Stimulated activated memory B cell treated with anti-CD40 and anti-IgM and Interleukin-4, amounts not matched to agents 10 μg/mL and 1 μg/mL and 100 μg/mL, for 72 hours (primary cell): ENCODE measurements at places on chromosomes 1 and 21.

DNA sequence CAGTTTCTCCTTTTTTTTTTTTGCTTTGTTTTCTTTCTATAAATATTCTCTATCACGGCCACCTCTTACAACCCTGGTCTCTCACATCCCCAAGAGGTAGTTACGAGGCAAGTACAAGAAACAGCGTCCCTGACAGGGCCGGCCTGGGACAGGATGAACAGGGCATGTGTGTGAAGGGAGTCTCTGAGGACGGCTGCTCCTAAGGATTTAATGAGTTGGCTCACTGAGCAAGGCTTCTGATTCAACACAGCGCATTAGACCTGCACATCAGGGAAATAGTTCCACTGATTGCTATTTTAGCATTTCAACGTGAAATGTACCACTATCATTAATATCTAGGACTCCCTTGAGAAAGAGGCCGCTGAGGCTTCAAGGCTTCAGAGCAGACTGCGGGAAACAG is 54.0 kb downstream of the NTPCR start:
- ATAC-seq, result no peak

GRCh38 chr1:205665201-205666045 is 14.9 kb downstream of the SLC45A3 start:
- no peak for ATAC-seq

DNA sequence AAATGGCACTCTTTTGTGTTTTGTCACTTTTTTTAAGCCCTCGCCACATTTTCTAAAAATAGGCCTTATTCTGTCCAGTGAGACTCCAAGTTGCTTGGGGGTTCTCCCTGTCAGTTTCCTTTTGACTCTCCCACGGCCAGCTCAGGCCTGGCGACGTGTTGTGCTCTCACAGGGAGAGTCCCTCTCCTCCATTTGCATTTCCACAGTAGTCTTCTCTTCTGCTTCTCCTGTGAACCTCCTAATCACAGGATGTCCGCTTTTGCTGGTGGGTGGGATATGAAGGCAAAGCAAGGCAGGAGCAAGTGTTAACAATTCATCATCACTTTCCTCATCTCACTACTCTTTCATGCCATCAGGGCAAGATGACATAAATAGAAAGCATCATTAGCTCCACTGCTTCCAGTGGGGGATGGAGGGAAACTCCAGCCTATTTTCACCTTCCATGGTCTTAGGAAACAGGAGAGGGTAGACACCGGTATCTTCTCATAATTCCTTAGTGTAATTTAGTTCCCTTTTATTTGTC is 99.8 kb downstream of the INTS7 start:
- ATAC-seq, result peak; percentile 92

DNA sequence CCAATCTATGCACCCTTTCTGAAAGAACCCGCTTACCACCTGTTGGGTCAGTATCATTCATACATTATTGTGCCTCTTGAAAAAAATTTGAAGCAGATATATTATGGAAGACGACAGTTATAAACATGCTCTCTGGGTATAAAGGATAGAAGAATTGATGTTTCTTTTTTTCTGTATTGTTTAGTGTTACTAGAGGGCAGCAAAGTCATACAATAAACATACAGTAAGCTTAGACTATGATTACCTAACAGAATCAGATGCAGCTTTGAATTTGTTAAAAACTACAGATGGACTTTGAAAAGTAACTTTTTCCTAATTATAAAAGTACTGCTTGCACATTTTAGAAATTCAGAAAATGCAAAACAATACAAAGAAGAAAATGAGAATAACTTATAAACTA is 11.1 kb upstream of the PAXBP1 start:
- no peak for ATAC-seq

GRCh38 chr1:24065304-24065703 is 46.6 kb downstream of the MYOM3 start:
- no peak for ATAC-seq

GRCh38 chr21:42164064-42164789 is 54.7 kb upstream of the ABCG1 start:
- ATAC-seq, result peak; percentile 83

- no peak for ATAC-seq
Measured at GRCh38 chr1:33445108-33445507, 14.2 kb upstream of the PHC2 start.

DNA sequence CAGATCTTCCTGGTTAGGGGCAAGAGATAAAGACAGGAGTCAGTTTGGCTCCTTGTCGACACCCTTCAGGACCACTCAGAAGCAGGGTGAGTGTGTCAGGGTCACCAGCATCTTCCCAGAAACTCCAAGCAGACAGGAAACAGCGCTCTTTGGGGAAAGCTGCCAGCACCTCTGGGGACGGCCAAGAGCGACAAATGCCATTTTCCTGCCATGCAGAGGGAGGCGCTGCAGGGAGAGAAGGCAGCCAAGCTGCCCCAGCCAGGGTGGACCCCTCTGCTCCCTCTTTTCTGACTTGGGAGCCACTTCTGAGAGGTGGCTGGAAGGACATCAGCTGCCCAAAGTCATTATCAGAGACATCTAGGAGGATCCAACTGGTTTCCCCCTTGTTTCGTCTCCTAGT is 29.0 kb downstream of the SIM2 start:
- no peak for ATAC-seq

DNA sequence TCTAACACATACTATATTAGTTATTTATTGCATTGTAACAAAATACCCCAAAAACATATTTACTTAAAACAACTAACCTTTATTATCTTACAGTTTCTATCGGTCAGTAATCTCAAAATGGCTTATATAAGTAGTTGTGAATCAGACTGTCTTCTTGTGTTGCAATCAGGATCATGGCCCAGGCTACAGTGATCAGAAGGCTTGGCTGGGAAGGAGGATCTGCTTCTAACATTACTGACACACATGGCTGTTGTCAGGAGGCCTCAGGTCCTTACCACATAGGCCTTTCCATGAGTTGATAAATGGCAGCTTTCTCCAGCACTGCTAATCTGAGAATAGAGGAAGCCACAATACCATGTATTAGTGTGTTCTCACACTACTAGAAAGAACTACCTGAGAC is 33.7 kb downstream of the CFH start:
- no peak for ATAC-seq

DNA sequence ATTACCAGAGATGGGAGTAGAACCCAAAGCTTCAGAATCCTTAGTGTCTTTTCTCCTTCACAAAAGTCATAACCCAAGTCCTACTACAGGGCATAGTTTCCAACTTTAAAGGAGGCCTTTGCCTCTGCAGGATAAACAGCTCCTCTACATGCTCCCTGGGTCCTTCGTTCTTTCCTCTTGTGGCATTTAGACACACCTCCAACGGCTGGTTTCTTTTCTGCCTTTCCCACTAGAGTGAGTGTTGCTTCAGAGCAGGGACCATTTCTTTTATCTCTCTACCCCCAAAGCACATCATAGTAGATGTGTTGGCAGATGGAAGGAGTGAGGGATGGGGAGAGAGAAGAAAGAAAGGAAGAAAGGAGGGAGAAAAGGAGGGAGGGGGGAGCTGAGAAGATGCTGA is 144.7 kb upstream of the SPATA6 start:
- no peak for ATAC-seq

GRCh38 chr1:205246351-205247119 is 18.8 kb downstream of the TMCC2 start:
- ATAC-seq, result no peak

GRCh38 chr21:46151261-46151988 is 4.0 kb downstream of the FTCD start:
- ATAC-seq, result no peak

GRCh38 chr1:205271277-205271676 is 43.5 kb downstream of the TMCC2 start:
- ATAC-seq, result no peak

GRCh38 chr1:218384581-218384993 is 39.5 kb downstream of the TGFB2 start:
- no peak for ATAC-seq

- no peak for ATAC-seq
Measured at GRCh38 chr1:160418483-160418882, 18.1 kb downstream of the VANGL2 start.

GRCh38 chr1:205678286-205679111 is 1.8 kb downstream of the SLC45A3 start:
- no peak for ATAC-seq

DNA sequence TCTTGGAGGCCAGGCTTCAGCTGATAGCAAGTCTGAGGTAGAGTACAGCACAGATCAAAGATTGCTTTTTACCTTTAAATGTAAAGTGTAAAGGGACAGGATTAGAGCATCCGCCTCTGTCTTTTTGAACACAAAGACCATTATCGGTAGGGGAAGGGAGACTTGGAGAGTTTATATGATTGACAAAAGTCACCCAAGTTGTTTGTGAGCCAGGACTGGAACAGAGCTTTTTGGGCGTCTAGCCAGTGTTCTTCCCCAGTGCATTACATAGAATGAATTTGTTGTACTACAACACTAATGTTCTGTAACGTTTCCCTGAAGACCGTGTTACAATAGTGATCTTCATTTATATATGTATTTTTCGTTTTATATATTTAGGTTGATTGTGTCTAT is 9.3 kb upstream of the PIGC start:
- ATAC-seq, result no peak

GRCh38 chr1:201666645-201667044 is 127.7 kb downstream of the NAV1 start:
- no peak for ATAC-seq

DNA sequence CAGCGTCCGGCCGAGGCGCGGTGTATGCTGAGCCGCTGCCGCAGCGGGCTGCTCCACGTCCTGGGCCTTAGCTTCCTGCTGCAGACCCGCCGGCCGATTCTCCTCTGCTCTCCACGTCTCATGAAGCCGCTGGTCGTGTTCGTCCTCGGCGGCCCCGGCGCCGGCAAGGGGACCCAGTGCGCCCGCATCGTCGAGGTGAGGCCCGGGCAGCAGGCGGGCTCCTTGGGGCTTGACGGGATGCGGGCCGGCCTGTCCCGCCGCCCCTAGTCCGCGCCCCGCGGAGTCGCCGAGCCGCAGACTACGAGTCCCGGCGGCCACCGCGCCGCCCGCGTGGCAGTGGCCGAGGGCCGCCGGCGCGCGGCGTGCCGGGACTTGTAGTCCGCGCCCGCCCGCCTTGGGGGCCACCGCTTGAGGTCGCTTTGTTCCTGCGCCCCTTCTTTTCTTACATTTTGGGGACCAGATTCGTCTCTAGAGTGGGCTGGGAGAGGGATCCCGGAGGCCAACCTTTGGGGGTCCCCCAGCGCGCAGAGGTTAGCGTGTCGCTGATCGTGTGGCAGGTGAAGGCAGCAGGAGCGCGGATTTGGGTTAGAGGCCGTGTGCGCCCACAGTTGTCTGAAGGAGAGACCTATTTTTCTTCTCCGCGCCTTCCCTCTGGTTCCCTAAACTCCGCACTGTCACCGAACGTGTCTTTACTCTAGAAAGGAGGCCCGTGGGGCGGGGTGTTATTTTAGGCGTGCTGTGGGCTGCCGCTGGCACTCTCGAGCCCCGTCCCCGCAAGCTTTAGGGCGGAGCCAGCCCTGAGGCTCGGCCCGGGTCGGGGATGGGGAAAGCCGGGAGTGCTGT is 553 bp downstream of the CMPK1 start:
- ATAC-seq, result peak; percentile 96
